ENCODE measurements at places on chromosomes 11 and 22.

GRCh38 chr11:74017631-74018030, 8.7 kb upstream of the UCP3 start:
- no peak for DNase-seq

GRCh38 chr11:113023228-113023627, 62.0 kb downstream of the NCAM1 start:
- no peak for DNase-seq

- no peak for DNase-seq
Observed at GRCh38 chr11:27294654-27295053, 68.4 kb downstream of the CCDC34 start.

GRCh38 chr11:650482-650881, 13.4 kb downstream of the DRD4 start:
- no peak for DNase-seq

GRCh38 chr11:130612291-130612851, 163.9 kb downstream of the ADAMTS15 start:
- DNase-seq: no peak

- no peak for DNase-seq
Observed at GRCh38 chr11:79466411-79466810, 25.6 kb upstream of the TENM4 start.

- DNase-seq: no peak
Observed at GRCh38 chr11:65492637-65493366, 6.0 kb upstream of the MALAT1 start.

GRCh38 chr22:23496445-23496833, 83.7 kb downstream of the IGLL1 start:
- no peak for DNase-seq

DNA sequence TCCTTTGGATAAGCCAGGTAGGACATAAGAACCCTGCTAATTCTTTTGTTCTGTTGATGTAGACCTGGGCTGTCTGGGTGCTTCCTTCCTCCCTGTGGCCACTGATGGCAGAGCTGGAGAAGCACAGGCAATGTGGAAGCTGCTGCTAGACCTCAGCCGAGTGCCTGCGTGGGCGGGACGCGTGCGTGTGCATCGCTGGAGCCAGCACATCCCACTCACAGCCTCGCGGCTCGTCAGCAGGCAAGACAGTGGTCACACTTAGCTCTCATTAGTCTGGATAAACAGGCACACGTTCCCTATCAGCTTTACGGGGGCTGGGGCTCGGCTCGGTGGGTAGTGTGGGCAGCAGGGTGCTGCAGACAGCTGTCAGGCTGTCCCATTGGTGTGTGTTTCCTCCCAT, 155.7 kb downstream of the GRIK4 start:
- DNase-seq: no peak

DNA sequence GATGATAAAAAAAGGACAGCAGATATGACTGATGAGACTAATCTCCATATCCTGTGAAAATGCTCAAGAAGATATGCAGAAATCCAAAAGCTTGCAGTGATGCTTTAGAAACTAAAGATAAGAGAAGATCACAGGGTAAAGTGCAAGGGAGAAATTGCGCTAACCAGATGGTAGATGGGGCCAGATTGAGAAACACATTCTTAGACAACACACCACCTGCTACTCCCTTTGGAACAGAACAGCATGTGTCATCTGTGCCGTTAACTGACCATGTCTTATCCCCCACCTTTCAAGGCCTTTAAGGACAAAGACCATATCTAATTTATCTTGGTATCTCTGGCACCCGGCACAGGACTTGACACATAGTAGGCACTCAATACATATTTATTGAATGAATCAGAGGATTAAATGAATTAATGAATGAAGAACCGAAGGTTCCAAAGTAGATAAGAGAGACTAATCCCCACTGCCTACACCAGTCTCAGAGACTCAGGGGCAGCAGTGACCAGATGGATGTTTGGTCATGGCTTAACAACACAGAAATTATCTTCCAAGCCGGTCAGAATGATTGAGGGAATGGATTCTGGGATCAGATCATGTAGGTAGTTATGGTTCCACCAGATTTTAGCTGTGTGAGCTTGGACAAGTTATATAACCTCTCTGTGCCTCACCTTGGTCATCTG, 12.3 kb upstream of the P2RY2 start:
- DNase-seq: no peak

GRCh38 chr11:64553554-64554201, 37.3 kb upstream of the SLC22A12 start:
- DNase-seq: peak; percentile 16

DNA sequence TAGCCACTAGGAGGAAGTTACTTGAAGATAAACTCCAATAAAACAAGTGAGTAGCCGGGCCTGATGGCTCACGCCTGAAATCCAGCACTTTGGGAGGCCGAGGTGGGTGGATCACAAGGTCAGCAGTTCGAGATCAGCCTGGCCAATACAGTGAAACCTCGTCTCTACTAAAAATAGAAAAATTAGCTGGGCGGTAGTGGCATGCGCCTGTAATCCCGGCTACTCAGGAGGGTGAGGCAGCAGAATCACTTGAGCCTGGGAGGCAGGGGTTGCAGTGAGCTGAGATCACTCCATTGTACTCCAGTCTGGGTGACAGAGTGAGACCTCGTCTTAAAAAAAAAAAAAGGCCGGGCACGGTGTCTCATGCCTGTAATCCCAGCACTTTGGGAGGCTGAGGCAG, 34.0 kb upstream of the CLPB start:
- no peak for DNase-seq

- DNase-seq: no peak
Observed at GRCh38 chr22:45069925-45070324, 60.1 kb upstream of the PHF21B start.

Measured in CD4-positive, CD25-positive, alpha-beta regulatory T cell (primary cell).